ENCODE measurements at places on chromosomes 7 and 10.

GRCh38 chr7:47866120-47866519, 82.1 kb downstream of the PKD1L1 start:
- peak; percentile 15 for DNase-seq

DNA sequence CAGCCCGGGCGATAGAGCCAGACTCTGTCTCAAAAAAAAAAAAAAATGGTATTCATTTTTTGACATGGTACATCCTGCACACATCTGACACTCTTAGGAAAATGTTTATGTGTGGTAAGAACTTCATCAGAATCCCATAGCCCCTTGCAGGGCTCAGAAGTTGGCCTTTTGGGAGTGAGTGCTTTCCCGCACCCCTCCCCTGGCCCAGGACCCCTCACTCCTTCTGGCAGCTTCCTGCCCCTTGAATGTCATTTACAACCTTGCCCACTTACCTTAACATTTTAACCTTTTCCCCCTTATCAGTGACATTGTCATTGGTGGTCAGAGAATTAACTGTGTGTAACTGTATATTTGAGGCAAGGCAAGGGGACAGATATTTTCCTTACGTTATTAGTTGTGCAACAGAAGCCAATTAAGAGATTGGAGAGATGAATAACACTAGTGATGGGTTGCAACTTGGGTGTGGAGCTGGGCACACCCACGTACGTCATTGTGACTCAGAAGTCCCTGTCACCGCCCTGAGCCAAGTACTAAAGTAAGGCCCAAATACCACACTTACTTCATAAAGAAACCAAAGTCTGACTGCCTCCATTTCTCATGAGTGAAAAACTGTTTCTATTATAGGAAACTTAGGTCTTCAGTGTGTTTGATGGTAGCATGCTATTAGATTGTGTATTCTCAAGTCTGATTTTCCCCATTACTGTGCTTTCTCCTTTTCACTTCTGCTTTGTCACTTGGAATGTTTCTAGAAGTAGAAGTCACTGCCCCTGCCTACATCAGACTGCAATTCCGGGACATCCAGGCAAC, 31.6 kb downstream of the OGDH start:
- DNase-seq: peak; percentile 79

DNA sequence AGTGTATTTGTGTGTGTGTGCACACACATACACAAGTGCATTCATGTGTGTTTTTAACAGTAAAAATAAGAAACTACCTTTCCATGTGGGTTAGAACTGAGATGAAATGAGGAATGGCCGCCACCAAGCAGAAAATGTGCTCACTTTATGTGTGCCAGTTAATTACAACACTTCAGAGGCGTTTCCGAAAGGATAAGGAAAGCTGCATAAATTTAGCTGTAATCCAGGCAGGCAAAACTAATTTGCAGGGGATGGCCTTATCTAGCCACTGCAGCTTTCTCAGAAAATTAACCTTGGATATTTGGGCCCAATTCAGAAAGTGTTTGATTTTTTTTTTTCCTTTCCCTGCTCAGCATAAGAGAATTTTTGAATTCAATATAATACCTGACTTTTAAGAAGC, 328.8 kb upstream of the PHF14 start:
- DNase-seq: no peak

DNA sequence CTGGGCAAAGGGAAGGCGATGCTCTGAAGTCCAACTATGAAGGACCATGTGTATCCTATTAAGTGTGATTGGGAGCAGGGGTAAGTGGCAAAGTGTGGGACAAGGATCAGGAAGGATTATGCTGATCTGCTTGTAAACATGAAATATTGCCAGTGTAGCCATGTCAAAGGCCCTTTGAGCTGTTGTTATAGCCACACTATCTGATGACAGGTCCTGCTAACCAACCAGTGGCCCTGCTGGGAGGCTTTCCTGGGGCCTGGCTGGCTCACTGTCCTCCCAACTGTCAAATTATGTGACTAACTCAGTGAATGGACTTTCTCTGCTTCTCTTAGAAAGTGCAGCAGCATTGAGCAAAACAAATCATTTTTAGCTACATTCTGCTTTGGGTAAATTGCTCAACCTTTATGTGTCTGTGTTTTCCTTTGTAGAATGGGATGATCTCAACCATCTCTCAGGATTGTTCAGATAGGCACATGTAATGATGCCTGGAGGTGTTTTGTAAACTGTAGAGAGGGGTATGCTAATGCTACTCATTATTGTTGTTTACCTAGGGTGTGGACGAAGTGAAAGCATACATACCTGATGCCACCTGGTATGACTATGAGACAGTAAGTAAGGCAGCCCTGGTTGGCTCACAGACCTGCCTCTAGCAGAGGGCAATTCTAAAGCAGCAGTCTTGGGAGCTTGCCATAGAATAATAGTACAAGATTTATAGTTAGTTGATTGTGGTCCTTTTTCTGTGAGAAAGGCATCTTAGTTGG, 47.4 kb downstream of the MGAM2 start:
- no peak for DNase-seq

- no peak for DNase-seq
These were observed 18.3 kb upstream of the CPXM2 start for GRCh38 chr10:123909866-123910265.

DNA sequence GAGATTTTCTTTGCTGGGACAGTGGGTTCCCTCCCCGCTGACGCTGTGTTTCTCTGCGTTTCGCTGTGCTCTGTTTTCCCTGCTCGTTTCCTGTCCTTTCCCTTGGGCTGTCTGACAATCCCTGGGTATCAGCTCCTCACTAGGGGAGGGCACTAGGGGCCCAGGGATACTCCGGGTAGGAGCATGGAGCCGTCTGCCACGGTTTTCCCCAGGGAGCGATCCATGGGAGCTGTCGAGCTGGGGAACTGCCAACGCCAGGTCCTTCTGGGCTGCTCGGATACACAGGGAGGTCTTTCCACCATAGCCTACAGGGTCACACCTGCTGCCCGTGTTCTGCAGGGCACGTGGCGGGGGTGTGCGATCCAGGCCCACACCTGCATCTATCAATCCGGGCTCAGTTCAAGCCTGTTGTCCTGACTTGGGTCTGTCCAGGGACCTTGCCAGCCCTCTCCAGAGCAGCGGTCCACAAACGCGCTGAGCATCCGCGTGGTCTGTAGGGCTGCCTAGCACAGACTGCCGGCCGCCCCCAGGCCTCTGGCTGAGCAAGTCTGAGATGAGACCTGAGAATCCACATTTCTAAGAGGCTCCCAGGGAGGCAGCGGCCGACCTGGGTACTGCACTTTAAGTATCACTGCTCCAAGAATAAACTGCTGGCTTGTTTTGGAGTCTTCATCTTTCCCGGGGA, 263.1 kb downstream of the ELFN1 start:
- no peak for DNase-seq

- no peak for DNase-seq
These were observed 125.8 kb downstream of the EGFR start for GRCh38 chr7:55144333-55145317.

DNA sequence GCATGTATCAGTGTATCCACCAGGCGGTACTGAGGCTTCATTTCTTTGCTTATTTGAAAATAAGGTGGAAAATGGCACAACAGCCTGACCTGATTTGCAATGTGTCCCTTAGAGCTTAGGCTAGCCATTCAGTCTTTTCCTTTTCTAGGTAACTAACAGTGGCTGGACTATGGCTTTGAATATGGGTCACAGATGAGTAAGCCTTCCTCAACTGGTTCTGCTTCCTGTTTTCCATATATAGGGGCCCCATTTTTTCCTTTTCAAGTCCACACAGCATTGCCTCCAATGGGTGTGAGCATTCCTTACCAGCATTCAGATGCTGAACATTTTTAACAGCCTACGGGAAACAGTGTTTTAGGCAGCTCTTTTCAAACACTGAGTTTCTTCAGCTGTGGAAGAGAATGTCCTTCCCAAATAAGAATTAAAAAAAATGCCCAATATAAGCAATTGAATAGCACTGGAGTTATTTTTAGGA, 3.9 kb upstream of the ITGB1 start:
- DNase-seq: peak; percentile 91

- DNase-seq: peak; percentile 77
These were observed 8.8 kb downstream of the SLC4A2 start for GRCh38 chr7:151068069-151068773.

- no peak for DNase-seq
These were observed 1.1 kb downstream of the AUTS2 start for GRCh38 chr7:69599286-69599954.

DNA sequence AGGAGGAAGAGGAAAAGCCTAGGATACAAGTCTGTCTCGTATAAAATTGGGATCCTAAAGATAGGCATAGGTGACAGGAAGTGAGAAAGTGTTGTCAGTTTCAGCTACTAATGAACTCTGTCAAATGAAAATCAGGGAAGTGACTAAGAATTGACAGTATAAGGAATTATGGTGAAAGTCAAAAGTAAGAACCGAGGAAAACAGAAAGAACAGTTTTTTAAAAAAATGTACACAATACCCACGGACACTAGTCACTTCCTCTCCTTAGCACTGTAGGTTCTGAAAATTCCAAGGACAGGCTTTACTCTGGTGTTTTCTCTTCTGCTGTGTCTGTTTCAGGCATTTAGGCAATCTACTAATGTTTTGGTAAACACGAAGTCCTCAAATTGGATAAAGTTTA, 42.3 kb downstream of the ATAD1 start:
- peak; percentile 36 for DNase-seq

DNA sequence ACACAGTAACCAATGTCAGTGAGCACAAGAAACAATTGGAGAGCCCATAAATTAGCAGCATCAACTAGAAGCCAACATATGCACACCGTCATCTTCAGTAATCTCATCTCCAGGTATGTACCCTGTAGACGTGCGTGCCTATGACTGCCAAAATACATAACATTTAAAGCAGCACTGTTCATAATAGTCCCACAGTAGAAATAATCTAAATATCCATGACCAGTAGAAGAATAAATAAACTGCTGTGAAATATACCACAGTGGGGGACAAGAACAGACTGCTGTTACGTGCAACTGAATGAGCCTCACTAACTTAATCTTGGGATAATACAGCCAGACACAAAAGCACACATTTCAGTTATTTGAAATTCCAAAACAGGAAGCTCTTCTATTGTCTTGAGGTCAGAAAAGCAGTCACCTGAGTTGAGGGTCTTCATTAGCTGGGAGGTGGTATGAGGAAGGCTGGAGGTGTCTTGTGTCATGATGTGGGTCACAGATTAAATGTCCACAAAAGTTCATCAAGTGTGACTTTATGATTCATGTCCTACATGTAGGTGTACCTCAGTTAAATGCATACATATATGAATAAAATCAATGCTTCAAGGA, 454.2 kb upstream of the AKR1E2 start:
- DNase-seq: no peak

DNA sequence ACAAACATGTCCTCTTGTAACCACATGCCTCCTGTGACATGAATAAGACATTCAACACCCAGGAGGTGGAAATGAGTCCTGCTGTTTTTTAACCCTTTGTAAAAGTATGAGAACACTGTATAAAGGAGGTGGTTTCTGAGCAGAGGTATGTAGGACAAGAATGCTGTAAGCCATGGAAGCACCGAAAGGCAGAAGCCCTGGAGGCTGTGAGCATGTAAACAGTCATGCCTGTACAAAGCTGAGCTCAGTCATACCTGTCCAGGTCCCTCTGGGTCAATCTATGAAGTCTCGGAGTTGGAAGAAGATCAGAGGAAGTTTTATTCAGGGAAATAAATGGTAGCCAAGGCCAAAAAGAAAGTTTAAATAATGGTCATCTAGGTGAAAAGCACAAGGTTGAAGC, 34.7 kb upstream of the XPNPEP1 start:
- no peak for DNase-seq

DNA sequence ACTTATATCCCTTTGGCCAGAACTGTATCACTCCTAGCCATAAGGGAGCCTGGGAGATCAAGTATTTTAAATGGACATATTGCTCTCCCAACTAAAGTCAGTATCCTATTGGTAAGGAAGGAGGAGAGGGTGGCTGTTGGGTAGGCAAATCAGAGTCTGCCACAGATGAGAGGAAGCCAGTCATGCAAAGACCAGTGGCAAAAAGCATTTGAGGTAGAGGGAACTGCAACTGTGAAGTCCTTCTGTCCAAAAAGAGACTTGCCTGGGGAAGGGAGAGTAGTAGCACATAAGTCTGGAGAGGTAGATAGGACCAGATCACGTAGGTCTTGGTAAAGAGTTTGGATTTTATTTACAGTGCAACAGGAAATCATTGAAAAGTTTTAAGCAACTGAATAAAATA, 8.8 kb upstream of the CCNJ start:
- DNase-seq: no peak

DNA sequence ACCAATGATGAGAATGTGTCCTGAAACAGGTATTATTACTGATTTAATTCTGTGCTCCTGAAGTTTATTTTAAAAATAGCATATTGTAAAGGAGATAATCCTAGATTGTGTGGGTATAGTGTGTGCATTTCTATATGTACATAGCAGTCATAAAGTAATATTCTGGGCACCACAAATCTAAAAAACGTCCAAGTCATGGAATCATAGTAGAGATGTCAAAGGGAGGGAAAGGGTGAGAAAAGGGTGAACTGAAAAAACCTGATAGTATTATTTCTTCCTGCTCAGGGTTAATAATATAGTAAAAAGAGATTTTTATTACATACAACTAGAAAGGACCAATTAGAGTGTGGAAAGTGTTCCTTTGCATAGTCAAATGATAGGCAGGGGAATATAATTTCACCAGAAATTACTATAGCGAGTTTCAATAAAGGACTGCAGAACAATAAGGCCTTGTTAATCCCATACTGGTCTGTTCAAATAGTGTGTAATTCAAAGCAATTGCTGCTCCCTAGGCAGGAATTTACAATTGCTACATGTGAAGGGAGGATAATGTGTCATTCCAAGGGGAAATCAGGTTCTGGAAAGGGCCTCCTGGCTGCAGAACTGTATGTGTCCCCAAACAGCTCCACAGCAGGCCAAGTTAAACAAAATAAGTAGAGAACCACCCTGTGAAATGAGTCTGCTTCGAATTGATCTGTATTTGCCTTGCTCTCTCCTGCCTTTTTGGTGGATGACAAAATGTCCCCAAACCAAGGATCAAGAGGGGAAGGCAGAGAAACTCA, 42.5 kb upstream of the KMT2E start:
- DNase-seq: peak; percentile 59

DNA sequence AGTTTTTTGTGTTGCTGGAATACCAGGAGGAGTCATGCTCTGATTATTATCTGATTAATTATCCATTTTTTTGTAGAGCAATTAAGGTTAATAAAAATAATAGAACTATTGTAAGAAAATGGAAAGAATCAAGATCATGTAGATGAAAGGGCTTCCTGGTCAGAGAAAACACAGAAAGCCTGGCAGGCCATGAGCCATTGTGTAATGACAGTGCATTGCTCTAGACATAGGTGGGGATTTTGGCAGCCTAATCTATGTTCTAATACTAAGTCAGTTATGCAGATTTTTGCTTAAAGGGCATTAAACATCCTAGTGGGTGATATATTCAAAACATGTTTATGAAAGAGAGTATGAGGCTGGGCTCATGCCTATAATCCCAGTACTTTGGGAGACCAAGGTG, 198.2 kb downstream of the PPP1R9A start:
- DNase-seq: no peak
